ENCODE measurements at places on chromosomes 7 and 10.

- no peak for DNase-seq
These were observed 32.9 kb downstream of the NRCAM start for GRCh38 chr7:108423089-108423989.

GRCh38 chr7:147912946-147913638 lies 677.5 kb upstream of the C7orf33 start:
- DNase-seq = no peak

GRCh38 chr10:44930904-44931620 lies 19.9 kb downstream of the TMEM72 start:
- no peak for DNase-seq

DNA sequence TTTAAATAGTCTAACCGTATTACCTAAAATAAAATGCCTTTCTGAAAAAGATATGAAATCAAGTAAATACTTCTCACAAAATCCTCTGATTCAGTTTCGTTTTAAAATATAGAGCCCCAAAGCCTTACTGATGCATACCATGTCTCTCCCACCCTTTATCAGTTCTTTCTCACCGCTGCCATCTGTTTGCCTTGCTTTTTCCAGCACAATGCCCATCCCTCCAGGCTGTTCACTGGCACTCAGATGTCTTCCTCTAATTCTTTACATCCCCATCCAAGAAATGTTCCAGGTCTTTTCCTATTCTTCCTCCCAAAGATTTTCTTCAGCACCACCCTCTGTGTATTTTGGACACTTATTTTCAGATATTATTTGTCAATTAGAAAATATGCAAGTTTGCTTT lies 116.5 kb upstream of the LRRN3 start:
- no peak for DNase-seq

GRCh38 chr7:1667566-1668395 lies 2.3 kb upstream of the ELFN1 start:
- no peak for DNase-seq

DNA sequence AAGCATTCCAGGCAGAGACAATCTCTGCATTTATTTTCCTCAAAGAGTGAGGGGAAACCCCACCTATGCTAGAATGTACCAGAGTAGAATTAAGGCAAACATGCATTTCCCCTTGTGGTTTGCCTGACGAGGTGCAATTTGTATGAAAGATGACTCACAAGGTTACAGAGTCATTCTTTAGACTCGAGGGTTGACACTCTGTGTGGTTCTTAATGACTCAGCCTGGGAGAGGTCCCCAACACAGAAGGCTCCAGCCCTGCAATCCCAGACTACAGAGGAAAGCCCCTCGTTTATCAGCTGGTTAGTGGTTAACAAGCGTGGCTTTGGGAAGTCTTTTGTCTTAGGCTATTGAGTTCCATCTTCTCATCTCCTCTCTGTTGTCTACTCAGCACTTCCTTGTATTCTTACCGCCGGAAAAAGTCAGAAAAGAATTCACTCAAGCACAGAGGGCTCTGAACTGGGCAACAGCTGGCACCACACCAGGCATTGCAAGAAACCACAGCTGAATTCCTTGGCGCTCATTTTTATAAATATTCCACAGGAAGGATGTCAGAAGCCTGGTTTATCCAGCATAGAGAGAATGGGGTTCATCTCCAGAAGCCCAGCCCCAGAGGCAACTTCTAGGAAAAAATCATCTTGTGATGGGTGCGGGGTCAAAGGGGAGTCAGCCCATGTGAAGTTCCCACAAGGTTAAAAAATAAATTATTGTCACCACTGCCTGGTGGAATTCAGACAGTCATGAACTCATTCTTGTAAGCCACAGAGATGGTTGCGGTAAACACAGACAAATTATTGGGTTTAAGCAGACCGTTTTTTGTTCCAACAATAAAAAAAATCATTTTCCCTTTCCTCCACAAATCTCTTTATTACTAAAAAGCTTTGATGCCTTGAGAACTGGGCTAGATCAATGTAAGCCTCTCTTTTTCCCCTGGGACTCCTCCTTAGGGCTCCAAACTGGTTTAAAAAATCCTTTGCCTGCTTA lies 24.5 kb upstream of the SVIL start:
- DNase-seq = peak; percentile 19

- peak; percentile 26 for DNase-seq
These were observed 18.5 kb upstream of the C10orf67 start for GRCh38 chr10:23362879-23363792.

- DNase-seq = no peak
These were observed 199.7 kb upstream of the LRRN3 start for GRCh38 chr7:110891197-110891596.

DNA sequence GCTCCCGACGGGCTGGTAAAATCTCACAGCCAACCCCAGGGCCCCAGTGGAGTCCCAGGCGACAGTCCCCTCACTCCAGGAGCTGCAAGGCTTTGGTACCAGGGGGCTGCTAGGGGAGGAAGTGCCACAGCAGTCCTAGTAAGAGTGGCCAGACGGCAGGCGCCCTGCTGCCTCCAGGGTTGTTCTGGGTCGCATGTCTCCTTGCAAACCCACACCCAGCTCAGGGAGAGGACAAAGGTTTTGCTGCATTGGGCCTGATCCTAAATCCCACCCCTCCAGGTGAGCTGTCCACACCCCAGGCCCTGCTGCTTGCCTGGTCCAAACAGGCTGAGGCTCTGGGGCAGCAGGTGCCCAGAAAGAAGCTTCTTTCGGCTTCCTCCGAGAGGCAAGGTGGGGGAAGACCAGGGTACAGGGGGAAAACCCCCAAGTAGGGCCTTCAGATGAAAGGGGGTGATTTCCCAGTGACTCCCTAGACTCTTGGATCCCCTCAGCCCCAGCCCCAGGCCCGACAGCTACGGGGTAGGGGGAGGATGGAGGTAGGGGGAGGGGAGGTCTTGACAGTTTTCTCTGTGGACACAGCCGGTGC lies 4.2 kb upstream of the KCP start:
- DNase-seq = no peak

GRCh38 chr7:110704225-110704624 lies 386.7 kb upstream of the LRRN3 start:
- no peak for DNase-seq

DNA sequence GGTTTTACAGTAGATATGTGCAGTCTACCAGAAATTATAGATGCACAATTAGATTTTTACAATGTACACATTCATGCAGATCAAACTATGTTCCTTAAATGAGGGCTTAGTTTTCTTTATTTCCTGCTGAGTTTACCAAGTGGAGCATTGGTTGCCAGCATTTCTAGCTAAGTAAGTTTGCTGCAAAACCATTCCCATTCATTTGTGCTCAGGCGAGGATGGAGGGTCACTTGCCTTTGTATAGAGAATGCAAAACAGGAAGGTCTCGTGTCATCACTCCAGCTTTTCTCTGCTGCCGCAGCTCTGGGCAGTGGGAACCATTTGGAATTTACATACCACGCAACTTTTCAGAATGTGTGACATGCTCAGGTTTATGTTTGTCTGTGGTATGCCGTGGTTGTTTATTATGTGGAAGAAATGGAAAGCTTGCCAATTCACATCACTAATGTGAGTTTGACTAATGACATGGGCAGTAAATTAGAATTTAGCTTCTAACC lies 198.6 kb downstream of the TRIL start:
- no peak for DNase-seq

DNA sequence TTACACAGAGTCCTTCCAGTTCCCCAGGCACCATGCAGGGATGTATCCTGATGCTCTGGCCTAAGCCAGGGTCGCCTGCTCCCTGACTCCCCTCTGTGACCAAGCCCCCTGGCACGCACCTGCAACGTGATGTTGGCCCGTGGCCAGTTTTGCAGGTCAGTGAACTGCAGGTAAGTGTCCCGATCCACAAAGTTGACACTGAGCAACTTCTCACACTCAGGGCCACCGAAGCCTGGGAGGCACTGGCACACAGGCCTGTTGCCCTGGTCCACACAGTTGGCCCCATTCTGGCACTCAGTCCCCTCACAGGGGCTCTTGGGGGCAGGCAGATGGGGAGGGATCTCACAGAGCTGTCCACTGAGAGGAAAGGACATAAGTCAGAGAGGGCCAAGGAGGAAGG lies 174.3 kb downstream of the LCOR start:
- DNase-seq = no peak

DNA sequence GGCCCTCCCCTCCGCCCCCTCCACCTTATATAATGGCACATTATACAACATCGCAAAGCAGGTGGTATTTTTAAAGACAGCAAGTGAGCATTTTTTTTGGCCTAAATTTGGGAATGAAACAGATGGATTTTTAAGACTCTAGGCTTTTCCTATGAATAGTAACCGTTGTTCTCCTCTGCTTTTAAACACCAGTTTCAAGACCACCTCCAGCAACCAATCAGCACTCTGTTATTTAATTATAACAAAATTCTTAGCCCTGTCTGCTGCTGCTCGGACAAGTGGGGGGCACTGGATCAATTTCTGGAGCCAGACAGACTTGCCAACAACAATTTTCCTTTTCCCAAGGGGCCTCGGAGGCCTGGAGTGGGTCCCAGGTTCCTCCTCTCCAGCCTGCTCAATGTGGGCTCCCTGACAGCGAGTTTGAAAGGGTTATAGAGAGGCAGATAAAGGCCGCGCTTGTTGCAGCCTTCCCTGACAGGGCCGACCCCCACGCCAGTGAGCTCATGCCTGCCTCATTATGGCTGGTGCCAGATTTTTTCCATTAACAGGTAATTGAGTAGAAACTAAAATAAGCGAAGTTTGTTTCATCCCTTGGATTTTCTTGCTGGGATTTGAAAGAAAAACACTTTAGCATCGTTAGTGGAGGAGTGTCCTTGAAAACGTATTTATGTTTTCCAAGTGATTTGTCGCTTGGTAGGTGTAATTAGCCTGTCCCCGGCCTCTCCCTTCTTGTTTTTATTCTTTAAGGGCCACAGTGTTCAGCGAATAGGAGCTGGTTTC lies 227.3 kb downstream of the TCF7L2 start:
- DNase-seq = no peak

Data from stimulated activated CD4-positive, alpha-beta T cell treated with anti-CD3 and anti-CD28 coated beads, Interleukin-4, amount 100 ng/mL, for 48 hours (primary cell).